Cardiac septum (tissue), 1 donor: ENCODE measurements at places on chromosomes 2 and 18. TPM values are rescaled to one million over a fixed set of nuclear protein-coding genes. Genes with fewer than 3 reads are reported as not detected.

The DPP10 gene
- 0.13 TPM for total RNA-seq

The PCARE gene
- total RNA-seq = 0.11 TPM

DNA sequence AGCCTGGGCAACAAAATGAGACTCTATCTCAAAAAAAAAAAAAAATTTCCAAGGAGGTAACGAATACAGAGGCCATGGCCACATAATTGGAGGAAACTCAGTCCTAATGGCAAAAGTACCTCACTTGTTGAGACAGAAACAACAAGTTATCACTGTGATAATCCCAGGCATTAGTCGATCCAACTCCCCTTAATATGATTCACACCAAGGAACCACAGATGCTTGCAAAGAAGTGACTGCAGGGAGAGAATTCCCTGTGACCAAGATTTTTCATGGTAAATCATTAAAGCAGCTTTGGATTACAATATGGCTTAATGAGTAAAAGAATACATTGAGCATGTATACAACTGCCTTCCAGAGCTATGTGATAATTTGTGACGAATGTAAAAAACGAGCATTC lies 80.4 kb upstream of the RNU4ATAC start:
- DNase-seq = no peak

DNA sequence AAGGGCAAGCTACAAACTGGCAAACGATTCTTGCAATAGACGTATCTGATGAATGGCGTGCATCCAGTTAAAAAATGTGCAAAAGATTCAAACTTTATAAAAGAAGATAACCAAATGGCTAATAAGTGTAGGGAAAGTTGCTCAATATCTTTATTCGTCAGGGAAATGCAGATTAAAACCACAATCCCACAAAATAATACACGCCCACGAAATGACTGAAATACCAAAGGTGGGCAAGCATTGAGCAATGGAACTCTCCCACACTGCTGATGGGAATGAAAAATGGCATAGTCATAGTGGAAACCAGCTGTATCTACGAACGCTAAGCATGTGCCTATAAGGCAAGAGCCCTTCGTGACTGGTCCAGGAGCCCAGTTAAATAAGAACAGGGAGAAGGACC lies 168.6 kb upstream of the SIX2 start:
- no peak for DNase-seq

- DNase-seq = no peak
Observed at GRCh38 chr18:63137999-63138435, 181.6 kb downstream of the BCL2 start.

DNA sequence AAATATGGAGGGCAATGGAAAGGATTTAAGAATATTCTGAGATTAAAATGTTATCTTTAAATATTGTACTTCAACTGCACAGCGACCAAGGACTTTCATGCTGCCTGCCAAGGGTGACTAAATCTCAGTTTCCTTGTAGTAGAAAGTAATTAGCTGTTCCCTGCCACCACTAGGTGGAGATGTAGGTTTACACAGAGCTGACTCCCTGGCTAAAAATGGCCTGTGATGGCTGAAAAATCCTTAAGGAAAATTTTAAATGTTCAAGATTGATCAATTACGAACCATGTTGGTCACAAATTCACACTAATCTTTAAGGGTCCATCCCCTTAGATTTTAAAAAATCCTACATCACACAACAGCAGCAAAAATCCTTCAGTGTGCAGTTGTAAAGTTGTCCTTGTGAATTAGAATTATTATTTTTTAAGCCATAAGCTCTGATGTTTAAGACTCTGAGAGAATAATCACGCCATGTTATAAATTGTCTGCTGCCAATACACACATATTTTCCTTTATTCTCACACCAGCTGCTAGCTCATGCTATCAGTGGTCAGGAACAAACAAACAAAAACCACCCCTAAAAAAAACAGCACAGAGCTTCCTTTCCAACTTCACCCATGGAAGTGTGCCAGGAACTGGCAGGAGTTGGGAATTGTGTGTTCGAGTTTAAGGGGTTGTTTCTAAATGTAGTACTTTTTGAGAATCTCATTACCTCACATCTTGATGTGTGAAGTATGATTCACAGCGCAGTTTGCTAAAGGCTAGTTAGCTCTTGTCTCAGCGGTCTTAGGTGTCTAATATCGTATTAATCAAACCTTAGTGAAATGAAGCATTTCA lies 399.8 kb downstream of the TMEM182 start:
- no peak for DNase-seq

DNA sequence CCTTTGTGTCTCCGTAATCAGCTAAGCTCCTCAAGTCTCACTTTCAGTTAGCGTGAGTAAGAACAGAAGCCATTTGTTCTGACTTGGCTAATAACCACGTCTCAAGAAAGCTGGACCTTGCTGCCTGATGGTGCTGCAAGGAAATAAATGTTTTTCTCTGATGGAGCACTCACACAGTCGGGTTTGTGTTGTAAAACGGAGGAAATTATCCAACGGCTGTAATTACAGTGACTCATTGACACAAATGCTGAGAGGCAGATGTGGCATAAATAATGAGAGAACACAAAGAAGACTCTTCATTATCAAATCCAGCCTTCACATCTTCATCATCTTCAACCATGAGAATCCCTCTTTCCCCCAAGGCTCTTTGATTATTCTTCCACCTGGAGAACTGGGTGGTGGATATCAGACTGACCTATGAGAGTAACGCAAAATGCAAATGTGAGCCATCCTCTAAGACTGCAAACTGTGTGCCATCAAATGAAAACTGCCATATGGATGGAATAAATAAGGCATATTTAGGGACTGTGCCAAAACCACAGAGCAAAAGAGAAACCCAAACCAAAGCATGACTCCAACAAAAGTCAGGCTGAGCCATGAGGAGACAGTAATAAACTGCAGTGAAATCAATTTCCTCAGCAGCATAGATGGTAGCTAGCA lies 252.6 kb downstream of the RND3 start:
- DNase-seq = no peak

- DNase-seq = peak; percentile 74
Observed at GRCh38 chr18:79548077-79548450, 131.5 kb upstream of the CTDP1 start.

DNA sequence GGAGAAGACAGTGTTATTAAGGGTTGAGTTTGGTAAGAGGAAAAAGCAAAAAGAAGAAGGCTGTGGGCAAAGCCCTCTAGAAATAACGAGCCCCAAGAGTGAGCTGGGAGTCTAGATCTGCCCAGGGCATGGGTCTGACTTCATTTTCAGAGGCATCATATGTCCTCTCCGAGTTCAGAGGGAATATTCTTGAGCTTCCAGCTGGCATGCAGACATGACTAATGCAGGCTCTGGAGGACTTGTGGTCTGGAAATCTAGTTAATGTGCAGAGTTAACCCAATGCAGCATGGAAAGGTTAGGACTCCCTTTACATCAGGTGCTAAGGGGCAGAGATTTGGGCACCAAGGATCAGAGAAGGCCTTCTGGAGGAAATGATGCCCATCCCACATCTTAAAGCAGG lies 7.3 kb downstream of the ACMSD start:
- DNase-seq = no peak

DNA sequence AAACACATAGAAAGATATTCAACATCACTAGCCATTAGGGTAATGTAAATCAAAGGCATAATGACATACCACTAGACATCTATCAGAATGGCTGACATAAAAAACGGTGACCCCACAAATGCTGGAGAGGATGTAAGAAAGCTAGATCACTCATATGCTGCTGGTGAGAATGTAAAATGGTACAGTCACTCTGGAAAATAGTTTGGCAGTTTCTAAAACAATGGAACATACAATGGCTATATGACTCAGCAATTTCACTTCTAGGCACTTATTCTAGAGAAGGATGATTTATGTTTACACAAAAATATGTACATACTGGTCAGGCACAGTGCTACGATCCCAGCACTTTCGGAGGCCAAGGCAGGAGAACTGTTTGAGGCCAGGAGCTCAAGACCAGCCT lies 87.3 kb downstream of the COLEC12 start:
- DNase-seq = no peak

DNA sequence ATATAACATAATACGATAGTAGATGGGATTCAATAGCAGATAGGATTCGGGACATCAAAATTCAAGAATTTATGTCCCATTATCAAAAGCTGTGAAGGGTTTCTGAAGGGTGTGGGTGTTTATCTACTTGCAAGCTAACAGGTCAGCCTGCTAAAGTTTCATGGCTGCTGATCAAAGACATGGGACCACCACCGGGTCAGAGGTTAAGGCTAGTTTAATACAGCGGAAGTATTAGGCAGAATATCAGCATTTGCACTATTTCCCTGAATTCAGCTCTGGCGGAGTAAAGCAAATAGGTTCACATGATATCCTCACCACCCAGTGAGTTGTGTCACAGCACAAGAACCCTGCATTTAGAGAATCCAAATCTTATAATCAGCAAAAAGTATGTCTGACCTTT lies 82.5 kb downstream of the DSEL start:
- no peak for DNase-seq

GRCh38 chr2:37232131-37232933 lies 874 bp downstream of the NDUFAF7 start:
- DNase-seq = no peak

DNA sequence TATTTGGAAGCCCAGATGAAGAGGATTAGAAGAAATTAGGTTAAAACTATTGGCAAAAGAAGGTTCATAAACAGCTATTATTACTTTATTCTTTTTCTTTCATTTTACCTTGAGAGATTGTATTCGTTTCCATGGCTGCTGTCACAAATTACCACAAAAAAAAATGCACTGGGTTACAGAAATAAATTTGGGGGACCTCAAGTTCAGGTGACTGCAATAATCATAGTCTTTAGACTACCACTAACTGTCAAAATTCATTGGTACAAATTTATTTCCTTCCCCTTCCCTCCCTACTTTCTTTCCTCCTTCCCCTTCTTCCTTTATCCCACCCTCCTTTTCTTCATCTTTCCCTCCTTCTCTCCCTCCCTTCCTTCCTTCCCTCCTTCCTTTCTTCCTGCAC lies 217.8 kb upstream of the PIK3C3 start:
- DNase-seq = no peak
